ENCODE measurements at places on chromosomes 5 and 9.

GRCh38 chr5:174699131-174699530 lies 25.3 kb upstream of the MSX2 start:
- DNase-seq, result no peak

DNA sequence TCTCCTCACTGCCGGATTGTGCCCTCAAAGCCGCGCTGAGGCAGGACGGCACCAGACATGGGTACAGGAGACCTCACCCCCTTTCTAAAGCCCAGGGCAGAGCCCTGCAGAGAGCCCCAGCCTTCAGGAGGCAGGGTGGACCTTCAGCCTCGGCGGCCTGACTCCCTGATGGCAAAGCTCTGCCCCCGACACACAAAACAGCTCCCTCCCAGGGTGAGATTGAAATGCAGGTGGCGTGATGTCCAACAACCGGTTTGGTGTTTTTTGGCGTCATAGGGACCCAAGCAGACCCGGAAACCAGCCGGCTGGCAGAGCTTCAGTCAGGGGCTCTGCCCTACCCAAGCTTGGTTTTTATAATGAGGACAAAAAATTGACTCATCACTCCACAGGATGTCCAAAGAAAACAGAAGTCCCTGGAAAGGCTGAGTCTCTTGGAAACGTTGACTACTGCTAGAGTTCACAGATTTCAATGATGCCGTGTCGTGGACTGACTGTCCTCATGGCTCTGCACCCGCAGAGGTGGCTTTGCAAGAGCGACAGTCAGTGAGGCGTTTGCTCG lies 275.2 kb upstream of the IRX1 start:
- DNase-seq, result no peak

GRCh38 chr5:177595026-177595585 lies 3.1 kb downstream of the TMED9 start:
- no peak for DNase-seq

- DNase-seq, result no peak
Observed at GRCh38 chr9:75671354-75671753, 219.1 kb upstream of the PCSK5 start.

DNA sequence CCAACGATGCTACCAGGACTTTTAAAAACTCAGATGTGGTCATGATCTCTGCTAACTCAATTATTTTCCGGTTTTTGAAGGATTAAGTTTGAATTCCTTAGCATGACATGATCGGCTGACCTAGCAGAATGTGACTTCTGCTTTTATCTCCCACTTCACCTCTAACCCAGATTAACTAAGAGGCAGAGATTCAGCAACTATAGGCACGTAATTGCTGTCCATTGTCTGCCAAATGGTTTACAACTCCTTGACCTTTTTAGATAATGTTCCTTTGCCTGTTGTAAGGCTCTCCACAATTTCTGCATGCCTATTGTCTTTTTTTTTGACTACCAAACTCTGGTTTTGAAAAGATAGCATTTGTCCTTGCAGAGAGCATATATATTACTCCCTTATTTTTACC lies 268.2 kb downstream of the BRINP1 start:
- DNase-seq, result no peak

DNA sequence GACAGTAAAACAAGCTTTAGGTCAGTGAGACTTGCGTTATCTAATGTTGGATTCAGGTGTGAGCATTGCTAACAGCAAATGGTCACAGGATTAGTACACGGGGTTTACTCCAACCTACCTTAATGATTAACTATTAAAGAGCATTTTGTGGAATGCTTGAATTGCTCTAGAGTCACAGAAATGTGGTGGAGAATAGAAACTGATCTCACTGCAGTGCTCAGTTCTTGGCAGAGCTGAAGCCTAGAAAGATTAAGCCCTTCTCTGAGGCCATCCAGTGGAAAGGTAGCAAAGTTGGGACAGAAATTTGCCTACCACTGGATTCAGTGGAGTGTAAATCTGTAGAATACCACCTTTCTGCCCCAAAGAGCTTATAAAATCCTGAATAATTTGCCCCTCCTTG lies 60.9 kb downstream of the ICE1 start:
- no peak for DNase-seq

GRCh38 chr9:6575324-6576034 lies 70.0 kb downstream of the GLDC start:
- DNase-seq, result no peak

- DNase-seq, result no peak
Observed at GRCh38 chr9:25648116-25648515, 30.1 kb downstream of the TUSC1 start.

DNA sequence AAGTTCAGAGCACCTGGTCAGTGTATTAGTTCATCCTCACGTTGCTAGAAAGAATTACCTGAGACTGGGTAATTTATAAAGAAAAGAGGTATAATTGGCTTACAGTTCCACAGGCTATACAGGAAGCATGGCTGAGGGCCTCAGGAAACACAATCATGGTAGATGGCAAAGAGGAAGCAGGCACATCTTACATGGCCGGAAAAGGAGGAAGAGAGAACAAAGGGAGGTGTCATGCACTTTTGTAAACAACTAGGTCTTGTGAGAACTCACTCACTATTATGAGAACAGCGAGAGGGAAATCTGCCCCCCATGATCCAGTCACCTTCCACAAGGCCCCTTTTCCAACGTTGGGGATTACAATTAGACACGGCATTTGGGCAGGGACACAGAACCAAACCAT lies 28.8 kb upstream of the CAVIN4 start:
- no peak for DNase-seq

- DNase-seq, result peak; percentile 81
Observed at GRCh38 chr9:22446589-22446949, at the start of gene DMRTA1. DMRTA1 (plus strand) TSS chr9:22446824; CDS start chr9:22447066, 242 bp downstream.

GRCh38 chr5:116872486-116872885 lies 297.9 kb upstream of the SEMA6A start:
- DNase-seq, result no peak

- no peak for DNase-seq
Observed at GRCh38 chr5:124685404-124685930, 61.0 kb downstream of the ZNF608 start.

GRCh38 chr9:94056442-94056974 lies 27.8 kb upstream of the PTPDC1 start:
- DNase-seq, result peak; percentile 40

DNA sequence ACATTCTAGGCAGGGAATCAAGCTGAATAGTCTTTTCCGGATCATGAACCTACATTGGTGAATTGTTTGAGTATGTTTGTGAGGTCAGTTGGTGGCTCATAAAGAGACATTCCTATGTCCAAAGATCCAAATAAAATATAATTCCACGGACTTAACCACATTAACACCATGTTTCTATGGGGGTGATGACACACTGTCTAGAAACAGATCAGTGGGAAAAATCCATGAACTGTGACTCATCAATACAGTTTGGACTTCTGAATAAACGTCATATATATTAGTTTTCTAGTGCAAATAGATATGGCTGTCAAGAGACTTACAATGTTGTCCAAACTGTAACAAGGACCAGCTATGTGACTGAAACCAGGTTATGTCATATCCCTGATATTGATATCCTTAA lies 509.9 kb upstream of the TYRP1 start:
- DNase-seq, result no peak

GRCh38 chr5:167767795-167768194 lies 523.6 kb upstream of the WWC1 start:
- DNase-seq, result no peak

DNA sequence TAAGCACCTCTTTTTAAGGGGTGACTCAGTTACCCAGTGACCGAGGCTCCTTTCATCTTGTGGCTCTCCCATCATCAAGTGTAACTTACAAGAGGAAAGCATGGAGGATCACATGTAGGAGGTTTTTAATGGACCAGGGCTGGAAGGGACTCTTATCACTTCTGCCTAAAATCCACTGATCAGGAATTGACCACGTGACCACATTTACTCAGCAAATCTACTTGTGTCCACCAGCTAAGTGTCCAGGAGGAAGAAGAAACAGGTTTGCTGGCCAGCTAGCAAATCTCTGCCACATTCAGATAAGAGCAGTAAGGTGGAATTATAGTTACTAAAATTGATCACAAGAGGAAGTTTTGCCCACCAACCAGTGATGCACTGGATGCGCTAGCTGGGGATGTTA lies 486.0 kb downstream of the ENC1 start:
- DNase-seq, result no peak

- DNase-seq, result no peak
Observed at GRCh38 chr5:68821056-68821455, 272.8 kb upstream of the SLC30A5 start.

GRCh38 chr9:17993024-17993423 lies 414.2 kb downstream of the SH3GL2 start:
- DNase-seq, result no peak

- no peak for DNase-seq
Observed at GRCh38 chr5:90294604-90295003, 115.0 kb downstream of the CETN3 start.

DNA sequence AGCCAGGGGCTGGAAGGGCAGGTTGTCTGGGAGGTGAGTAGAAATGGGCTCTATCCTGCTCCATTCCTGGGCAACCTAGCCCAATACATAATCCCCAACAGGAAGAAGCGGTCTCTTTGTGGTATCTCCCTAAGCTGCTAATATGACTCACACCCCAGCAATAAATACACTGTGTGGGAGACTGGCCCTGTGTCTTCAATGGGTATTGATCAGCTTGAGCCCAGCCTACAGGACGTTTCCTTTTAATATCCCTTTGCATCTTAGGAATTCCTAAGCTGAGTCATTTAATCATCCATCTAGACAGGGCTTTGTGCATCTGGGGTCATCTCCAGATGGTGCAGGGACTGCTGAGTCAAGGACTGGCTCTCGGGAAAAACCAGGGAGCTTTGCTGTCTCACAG lies 207.0 kb upstream of the PANK3 start:
- no peak for DNase-seq

- DNase-seq, result peak; percentile 25
Observed at GRCh38 chr5:133552925-133553525, 59.3 kb downstream of the FSTL4 start.

DNA sequence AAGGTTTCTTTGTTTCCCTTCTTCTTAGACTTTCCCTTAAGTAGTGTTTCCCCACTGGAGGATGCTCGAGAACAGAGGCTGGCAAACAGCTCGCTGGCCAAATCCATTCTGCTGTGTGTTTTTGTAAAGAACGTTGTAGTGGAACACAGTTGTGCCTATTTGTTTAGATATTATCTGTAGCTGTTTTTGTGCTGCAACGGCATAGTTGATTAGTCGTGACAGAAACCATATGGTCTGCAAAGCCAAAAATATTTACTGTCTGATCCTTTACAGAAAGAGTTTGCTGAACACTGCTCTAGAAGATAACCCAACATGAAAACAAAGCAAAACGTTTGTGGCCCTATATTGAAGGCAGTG lies 47.0 kb upstream of the EGFLAM start:
- DNase-seq, result no peak

GRCh38 chr5:151947931-151948608 lies 23.4 kb upstream of the GLRA1 start:
- DNase-seq, result no peak

DNA sequence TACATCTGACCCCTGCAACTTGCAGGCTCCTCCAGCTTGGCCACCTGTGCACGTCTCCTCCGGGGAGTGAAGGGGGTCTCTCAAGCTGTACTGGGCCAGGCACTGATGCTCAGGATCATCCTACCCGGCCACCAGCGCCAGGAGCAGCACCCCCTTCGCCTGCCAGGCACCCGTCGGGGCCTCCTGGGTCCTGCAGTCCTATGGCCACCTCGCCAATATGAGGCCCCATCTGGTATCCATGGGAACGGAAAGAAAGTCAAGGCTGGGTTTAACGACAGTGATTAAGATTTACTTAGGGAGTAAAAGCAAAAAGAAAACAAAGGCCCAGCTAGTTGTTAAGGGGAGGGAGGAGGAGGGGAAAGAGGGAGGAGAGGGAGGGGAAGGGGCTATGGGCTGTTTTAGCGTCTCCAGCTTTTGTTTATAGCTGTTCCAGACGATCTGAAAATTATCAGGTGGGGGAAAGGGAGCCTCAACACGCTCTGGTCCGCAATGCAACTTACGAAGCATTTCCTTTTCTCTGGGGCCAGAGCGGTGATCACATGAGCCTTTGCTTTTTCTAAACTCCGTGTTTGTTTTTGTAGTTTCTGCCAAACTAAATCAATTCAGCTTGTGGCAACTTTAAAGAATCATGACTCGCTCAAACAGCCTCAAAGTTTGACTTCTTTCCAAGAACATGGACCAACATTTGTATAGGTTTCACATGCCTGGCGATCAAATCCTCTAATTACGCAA lies 132.4 kb downstream of the ROR2 start:
- peak; percentile 19 for DNase-seq

DNA sequence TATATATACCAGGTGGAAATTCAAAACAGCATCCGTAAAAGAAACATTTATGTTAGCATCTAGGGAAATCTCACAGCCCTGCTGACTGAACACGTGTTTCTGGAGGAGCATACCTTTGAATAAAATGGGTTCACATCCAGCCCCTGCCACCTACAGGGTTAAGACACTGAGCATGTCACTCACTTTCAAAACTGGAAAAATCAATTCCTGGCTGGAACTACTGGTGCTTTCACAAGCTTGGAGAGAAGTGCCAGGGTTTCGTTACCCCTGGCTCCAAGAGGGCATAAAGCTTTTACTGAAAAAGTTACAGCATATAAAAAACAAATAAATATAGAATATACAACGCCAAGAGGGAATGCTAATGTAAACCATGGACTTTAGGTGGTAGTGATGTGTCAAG lies 48.0 kb downstream of the SERINC5 start:
- no peak for DNase-seq

- no peak for DNase-seq
Observed at GRCh38 chr5:111784491-111785181, 27.6 kb upstream of the NREP start.

DNA sequence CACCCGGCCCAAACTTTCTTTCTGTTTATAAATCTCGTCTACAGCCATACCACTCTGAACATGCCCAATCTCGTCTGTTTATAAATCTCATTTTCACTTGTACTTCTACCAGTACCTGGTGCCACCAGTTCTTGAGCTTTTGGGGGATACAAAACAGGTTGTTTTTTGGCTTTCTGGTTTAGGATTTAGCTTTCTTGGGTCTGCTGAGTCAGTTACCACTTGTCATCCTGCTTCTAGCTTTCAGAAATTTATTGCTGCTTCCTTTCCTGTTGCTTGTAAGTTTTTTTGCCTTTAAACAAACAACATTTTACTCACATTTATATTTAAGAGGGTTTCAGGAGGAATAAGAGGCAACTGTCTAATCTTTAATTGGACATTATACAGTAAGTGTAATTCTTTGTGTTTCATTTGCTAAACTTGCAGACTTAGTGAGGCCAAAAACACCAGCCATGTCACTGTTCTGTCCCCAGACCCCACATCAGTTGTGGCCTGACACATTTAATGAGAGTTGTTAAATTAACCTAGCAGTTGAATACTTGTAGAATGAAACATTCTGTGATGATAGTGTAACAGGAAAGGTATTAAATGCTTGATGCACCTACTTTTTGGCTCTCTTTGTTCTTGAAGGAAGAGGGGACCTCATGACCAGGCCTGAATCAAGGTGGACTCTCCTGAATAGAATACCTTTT lies 11.8 kb downstream of the NDFIP1 start:
- DNase-seq, result no peak
